CD4-positive, alpha-beta T cell (primary cell): ENCODE measurements at places on chromosomes 5 and 9.

- no peak for DNase-seq
Observed at GRCh38 chr9:137412431-137412830, 10.5 kb downstream of the EXD3 start.

DNA sequence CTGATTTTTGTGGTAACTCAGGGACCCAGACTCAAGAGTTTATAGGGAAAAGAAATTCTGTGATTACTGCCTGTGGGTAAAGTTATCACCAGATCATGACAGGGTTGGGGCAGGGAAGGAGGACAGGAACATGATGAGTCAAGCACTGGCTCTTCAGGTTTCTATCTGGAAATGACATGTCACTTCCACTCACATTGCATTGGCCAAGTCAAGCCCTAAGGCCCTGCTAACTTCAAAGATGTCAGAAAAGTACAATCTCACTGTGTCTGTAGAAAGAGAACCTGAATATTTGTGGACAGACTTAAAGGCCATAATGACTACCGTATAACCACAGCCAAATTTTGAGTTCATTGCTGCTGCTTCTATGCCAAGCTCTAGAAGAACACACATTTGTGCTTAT, 187.7 kb downstream of the TLE4 start:
- no peak for DNase-seq

- no peak for DNase-seq
Observed at GRCh38 chr9:92406477-92406876, 2.1 kb upstream of the OGN start.

- DNase-seq: no peak
Observed at GRCh38 chr9:111924281-111924680, 27.7 kb downstream of the UGCG start.

DNA sequence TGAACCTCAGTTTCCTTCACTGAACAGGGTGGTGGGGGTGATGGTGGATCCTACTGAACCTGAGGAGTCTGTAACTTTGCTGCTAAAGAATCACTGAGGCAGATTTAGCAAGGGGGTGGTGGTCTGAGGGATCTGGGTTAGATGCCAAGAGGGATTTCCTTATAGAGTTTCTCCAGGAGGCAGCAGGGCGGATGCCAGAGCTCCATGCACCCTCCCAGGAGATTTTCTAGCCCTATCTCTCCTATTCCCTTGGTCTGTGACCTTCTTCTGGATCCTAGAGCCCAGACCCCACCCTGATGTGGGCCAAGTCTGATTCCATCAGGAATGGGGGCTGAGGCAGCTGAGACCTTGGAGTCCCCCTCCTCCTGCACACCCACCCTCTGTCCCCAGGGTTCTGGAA, 6.0 kb downstream of the PTGS1 start:
- no peak for DNase-seq

DNA sequence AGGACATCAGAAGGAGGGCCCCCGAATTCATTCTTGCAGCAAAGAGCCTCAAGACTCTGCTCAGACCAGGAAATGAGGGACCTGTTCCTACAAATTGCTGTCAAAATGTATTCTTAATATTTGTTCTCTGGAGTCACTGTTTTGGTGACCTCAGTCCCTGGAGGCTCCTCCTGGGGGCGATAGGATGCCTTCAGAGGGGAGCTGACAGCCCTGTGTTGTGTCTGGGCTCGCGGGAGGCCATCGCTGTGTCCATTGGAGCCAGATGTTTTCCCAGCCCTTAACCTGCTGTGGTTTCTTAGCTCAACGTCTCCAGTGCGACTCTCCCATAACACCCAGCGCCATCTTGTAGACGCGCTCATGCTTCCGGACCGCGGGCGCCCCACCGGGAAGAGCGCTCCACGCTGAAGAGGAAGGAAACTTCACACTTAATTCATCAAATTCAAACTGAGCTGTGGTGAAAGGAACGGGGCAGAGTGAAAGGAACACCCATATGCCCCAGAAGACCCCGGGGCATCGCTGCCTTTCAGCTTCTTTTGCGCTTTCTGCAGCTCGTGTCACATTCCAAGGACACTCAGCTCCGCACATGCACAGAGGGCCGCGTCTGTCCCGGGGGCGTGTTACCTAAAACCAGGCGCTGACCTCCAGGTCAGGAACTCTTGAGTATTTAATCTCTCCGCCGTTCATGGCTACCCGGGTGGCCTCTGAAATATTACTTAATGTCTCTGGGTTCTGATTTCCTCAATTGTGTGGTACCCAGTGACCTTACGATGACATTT, 112.3 kb upstream of the GDNF start:
- DNase-seq: no peak

GRCh38 chr5:54234304-54234933, 76.0 kb downstream of the ARL15 start:
- no peak for DNase-seq

GRCh38 chr9:4038182-4038723, 261.6 kb downstream of the GLIS3 start:
- DNase-seq: no peak
